Osteocyte (in vitro differentiated cells): ENCODE measurements at places on chromosomes 16 and 17. TPM values are rescaled to one million over a fixed set of nuclear protein-coding genes. Genes with fewer than 3 reads are reported as not detected.

The OTOP3 gene
- total RNA-seq, result not detected in 2 replicates

- no peak for DNase-seq
These were observed 172.5 kb downstream of the GRIN2A start for GRCh38 chr16:10009684-10010083.

GRCh38 chr17:9386401-9386800 is 189.2 kb downstream of the STX8 start:
- DNase-seq, result no peak

GRCh38 chr17:79457889-79458288 is 153.0 kb downstream of the RBFOX3 start:
- DNase-seq, result no peak

DNA sequence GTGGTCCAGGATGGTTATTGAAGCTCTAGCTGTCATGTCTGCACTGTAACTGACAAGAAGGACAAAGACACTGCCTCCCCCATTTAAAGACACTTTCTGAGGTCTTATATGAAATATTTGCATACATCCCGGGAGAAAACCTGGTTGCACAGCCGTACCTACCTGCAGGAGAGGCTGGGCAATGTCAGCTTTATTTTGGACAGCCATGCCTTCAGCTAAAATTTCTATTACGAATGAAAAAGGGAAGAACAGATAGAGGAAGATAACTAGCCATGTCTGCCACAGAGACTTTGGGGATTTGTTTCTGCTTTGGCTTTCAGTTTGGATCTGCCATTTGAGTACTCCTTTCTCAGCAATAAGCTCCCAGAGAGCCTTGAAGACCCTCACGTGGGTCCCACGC is 19.0 kb downstream of the SLC7A6 start:
- DNase-seq, result no peak

The ALDH3A1 gene
- total RNA-seq, result 0.52 and 1.6 TPM in 2 replicates
